ENCODE measurements at places on chromosomes 6 and 20.

- DNase-seq, result no peak
These were observed 400.9 kb upstream of the POU3F2 start for GRCh38 chr6:98433325-98434056.

DNA sequence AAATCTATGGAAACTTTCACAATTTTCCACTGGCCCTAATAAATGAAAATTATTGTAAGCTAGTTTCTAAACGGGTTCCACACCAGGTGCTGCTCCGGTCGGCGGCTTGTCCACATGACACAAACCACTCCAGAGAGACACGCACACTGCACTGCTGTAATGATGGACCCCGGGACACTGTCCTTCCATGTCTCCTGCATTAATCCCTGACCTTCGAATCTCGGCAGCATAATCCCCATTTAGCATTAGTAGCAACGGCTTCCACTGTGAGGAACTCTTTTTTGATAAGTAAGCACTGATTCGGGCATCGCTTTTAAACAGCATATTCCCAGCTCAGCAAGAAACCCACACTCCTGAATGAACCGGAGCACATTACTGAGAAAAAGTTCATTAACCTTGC, 43.5 kb downstream of the INSM1 start:
- DNase-seq, result no peak

- DNase-seq, result no peak
These were observed 67.9 kb downstream of the ZHX3 start for GRCh38 chr20:41249411-41250281.

GRCh38 chr6:155232848-155233247, 31.0 kb upstream of the CLDN20 start:
- no peak for DNase-seq

DNA sequence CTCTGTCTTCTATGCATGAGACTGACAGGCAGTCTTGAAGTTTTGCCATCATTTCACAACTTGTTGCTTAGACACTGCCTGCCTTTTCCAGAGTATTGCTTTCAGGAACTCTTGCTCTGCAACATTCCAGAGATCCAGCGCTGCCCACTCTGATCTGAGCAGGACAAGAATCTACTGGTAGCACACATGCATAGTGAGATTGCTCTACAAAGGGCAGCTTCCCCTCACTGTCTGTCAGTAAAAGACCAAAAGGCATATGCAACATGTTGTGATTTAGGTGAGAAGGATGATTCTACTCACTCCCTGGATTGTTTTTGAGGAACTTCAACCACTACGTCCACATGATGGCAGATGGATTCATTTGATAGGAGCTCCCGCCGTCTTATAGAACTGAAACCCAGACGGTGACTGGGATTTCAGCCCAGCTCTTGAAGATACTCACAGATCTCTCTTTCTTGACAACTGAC, 259.1 kb downstream of the ARID1B start:
- DNase-seq, result no peak

DNA sequence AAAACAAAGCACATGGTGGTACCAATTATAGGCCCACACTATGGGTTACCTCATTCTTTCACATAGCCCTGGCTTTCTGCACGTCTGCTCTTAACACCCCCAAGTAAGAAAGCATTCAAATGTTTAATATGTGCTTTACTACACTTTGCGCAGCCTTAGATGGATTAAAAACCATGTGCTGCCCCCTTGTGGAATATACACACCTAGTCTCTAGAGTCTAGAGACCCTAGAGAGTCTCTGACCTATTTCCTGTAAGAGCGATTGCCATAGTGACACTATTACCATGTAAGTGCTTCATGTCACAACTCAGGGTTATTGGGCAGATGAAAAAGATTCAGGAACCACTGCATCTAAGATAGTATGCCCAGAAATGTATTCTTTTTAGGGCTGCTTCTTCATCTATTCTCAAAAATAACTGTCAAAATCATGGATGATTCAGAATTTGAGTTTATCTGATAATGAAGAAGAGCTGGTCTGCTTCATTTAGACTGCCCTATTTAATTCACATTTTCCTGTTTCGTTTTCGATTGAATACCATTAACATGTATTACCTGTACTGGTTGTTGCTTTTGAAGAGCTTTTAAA, 186.3 kb downstream of the ADGB start:
- DNase-seq, result peak; percentile 0

- no peak for DNase-seq
These were observed 31.2 kb upstream of the MANEA start for GRCh38 chr6:95546148-95546547.

DNA sequence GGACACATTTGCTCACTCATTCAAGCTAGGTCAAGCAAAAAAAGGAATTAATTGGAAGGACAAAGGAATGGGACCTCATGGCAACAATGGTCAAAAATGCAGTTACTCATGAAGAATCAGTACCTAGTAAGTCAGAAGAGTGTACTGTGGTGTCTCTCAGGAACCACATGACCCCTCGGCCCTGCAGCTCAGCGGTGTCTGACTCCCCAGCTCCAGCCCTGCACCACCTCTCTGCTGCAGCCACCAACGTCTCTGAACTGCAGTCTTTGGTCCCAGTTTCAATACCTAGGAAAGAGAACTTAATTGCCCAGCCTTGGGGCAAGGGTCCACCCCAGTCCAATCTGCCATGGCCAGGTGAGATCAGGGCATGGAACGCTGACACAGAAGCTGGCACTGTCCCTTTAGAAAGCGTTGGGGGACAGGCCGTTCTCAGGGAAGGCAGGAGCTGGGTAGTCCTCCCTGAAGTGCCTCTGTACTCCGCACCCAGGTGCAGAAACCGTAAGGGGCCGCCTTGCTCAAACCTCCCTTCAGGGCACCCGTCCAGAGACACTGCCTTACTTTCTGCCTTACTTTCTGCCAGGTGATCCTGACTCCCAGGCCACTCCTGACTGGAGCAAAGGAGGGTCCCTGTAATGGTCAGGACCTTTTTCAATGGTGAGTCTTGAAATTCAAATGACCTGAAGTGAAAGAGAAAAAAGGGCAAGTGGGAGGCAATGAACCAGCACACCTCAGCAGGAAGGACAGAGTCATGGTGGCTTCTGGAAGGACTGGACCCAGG, 13.2 kb upstream of the NELFCD start:
- no peak for DNase-seq

GRCh38 chr6:166757232-166758135, 130.4 kb upstream of the RPS6KA2 start:
- no peak for DNase-seq

DNA sequence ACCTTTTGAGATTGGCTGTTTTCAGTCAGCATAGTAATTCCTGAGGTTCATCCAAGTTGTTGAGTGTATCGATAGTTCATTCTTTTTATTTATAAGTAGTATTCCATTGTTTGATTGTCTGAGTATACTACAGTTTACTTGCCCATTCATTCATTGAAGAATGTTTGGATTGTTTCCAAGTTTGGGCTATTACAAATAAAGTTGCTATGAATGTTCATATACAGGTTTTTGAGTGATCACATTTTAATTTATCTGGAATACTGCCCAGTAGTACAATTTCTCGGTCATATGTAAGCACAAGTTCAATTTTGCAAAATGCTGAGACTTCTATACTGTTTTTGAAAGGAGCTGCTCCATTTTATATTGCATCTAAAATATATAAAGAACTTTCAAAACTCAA, 14.2 kb upstream of the EPHA7 start:
- no peak for DNase-seq

DNA sequence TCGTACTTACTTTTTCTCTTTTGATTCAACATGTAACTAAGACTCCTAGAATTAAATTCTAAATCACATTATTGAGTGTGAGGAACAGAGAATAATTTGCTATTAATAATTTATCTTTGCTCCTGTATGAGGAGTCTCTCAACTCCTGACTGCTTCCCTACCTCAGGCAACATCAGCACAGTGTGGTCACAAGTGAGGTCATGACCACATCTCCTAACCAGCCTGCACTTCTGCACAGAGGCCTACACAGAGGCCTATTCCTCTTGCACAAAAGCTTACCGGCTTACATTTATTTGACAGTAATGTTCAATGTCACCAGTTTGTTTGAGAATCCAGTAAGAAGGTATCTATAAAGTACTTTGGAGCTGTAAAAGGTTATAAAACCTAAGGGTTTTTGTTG, 637.4 kb upstream of the MARCKS start:
- no peak for DNase-seq

DNA sequence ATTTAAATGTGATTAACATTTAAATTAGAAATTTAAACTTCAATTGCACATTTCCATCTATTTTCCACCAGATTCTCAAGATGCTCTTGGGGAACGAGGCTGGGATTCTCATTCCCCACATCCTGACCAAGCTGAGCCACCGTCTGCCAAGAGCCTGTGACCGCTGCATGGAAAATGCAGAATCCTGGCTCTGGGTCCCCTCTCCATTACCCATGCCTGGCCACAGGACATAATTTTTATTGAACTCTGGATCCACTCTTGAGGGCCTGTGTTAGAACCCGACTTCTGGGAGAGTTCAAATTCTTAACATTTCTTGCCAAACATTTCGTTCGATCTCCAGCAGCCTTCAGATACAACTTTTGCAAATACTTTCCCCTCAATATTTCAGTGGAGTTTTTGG, 201.6 kb upstream of the SNX9 start:
- no peak for DNase-seq

DNA sequence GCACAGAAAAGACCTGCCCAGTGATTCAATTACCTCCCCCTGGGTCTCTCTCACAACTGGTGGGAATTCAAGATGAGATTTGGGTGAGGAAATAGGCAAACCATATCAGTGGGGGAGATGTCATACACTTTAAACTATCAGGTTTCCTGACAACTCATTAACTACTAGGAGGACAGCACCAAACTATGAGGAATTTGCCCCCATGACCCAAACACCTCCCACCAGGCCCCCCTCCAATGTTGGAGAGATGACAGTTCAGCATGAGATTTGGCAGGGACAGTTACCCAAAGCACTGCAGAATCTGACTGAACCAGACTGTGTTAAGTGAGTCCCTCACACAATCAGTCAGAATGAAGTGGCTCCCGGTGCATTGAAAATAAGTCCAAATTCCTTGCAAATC, 148.0 kb downstream of the TTLL2 start:
- DNase-seq, result no peak

GRCh38 chr6:3294921-3295871, 36.4 kb downstream of the PSMG4 start:
- no peak for DNase-seq

DNA sequence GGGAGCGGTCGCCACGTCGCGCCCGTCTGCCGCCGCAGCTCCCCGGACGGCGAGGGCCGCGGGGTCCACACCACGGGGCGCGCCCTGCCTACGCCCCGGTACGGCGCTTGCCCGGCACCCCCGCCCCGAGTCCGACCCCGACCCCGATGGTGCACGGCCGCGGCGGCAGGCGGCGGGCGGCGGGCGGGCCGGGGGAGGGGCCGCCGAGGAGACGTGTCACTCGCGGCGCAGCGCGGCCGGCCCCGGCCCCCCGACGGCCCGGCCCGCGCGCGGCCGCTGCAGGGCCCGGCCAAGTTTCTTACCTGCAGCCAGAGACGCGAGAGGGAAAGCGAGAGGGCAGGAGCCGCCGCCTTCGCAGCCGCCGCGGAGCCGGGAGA, 328 bp downstream of the RRBP1 start:
- no peak for DNase-seq

DNA sequence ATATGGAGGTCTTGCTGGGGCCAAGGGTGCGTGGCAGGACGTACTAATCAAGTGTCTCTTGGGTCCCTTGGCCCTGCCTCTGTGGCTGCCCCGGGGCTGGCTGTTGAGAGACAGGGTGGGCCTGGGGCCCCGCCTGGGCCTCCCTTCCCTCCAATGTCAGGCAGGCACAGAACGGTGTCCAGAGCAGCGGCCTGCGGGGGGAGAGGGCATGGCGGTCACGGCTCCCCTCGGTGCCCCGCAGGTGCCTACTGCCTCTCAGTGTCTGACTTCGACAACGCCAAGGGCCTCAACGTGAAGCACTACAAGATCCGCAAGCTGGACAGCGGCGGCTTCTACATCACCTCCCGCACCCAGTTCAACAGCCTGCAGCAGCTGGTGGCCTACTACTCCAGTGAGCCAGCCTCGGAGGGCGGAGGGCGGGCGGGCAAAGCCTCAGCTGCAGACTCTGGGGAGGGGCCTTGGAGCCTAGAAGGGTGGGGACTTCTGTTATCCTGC, 50.0 kb downstream of the SRC start:
- DNase-seq, result no peak

DNA sequence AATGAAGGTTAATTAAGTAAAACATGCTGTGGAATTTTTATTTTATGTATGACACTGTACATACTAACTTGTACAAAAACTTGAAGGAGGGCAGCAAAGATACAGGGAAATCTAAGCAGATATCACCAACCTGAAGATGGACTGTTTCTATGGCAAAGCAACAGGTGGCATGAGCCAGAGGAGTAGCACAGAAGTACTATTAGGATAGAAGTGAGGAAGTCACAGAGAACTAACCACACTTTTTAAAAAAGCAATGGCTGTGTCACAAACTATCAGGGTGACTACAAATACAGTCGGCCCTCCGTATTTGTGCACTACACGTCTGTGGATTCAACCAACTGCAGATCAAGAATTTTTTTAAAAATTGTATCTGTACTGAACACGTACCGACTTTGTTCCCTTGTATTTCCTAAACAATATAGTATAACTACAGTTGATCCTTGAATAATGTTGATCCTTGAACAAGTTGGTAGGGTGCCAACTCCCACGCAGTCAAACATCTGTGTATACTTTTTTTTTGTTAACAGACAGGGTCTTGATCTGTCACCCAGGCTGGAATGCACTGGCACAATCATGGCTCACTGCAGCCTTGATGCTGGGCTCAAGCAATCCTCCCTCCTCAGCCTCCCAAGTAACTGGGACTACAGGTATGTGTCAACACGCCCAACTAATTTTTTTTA, 61.0 kb downstream of the NUDT3 start:
- no peak for DNase-seq

DNA sequence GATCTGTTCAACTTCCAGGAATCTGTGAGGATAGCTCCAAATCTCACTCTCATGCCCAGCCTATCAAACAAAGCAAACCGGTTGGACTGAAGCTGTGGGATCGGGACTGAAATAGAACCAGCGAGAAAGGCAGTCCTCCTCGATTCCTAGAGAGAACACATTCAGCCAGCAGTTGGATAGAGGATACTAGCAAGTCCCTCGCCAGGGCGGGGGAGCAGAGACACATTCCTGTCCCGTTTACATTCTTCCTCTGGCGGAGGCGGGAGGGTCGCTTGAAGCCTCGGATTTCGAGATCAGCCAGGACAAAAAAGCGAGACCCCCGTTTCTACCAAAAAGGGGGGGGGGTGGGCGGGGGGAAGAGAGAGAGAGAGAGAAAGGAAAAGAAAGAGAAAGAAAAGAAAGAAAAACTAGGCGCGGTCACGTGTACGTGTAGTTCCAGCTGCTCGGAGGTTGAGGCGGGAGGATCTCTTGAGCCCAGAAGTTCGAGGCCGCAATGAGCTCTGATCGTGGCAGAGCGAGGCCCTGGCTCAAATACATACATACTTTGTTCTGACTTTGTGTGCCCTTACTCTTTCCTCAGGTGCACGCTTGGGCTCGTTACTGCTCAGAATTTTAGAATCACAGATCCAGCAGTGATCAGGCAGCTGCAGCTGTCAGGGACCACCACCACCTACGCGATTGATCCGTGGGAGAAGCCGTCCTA, 19.5 kb downstream of the ZNF311 start:
- peak; percentile 81 for DNase-seq
